ENCODE measurements at places on chromosomes 6 and 20. TPM values are rescaled to one million over a fixed set of nuclear protein-coding genes. Genes with fewer than 3 reads are reported as not detected.

CST1 gene
- total RNA-seq: not detected

BPIFB1 gene
- total RNA-seq: not detected

FKBP1C gene
- total RNA-seq: 0.77 TPM

LHFPL5 gene
- not detected for total RNA-seq

SYNDIG1 gene
- 11.0 TPM for total RNA-seq

PTK6 gene
- not detected for total RNA-seq

PHACTR1 gene
- 124 TPM for total RNA-seq

C6orf163 gene
- total RNA-seq: 1.7 TPM

TMEM170B gene
- 5.4 TPM for total RNA-seq

SOX18 gene
- total RNA-seq: 36.8 TPM

VNN1 gene
- total RNA-seq: 1.9 TPM

SLC2A4RG gene
- 104 TPM for total RNA-seq

COL10A1 gene
- total RNA-seq: not detected

GLP1R gene
- total RNA-seq: 11.6 TPM

EYA2 gene
- total RNA-seq: 1.4 TPM

CRIP3 gene
- 6.6 TPM for total RNA-seq

MICA gene
- total RNA-seq: 10.3 TPM

RCAN2 gene
- 254 TPM for total RNA-seq

DZANK1 gene
- total RNA-seq: 0.50 TPM

TMEM74B gene
- 4.1 TPM for total RNA-seq

MUCL3 gene
- total RNA-seq: not detected

CCN6 gene
- not detected for total RNA-seq

OPRM1 gene
- total RNA-seq: not detected

CLDN20 gene
- total RNA-seq: not detected

XKR7 gene
- not detected for total RNA-seq

KHDRBS2 gene
- total RNA-seq: not detected

APOBEC2 gene
- 237 TPM for total RNA-seq

TGM2 gene
- 473 TPM for total RNA-seq

RIN2 gene
- 64.0 TPM for total RNA-seq

CTCFL gene
- not detected for total RNA-seq

SH3BGRL2 gene
- 9.0 TPM for total RNA-seq

JARID2 gene
- total RNA-seq: 10.2 TPM

REV3L gene
- 12.8 TPM for total RNA-seq

VARS1 gene
- total RNA-seq: 22.5 TPM

MACROD2 gene
- 3.5 TPM for total RNA-seq

KCNB1 gene
- 1.9 TPM for total RNA-seq

PTP4A1 gene
- total RNA-seq: 39.1 TPM

LINC00237 gene
- total RNA-seq: not detected

SMLR1 gene
- total RNA-seq: not detected

STMN3 gene
- total RNA-seq: 5.5 TPM

FAM83D gene
- 0.20 TPM for total RNA-seq

MYMX gene
- 0.67 TPM for total RNA-seq

EPB41L1 gene
- total RNA-seq: 19.6 TPM

CBLN4 gene
- not detected for total RNA-seq

CCN5 gene
- total RNA-seq: 19.5 TPM

CCDC170 gene
- total RNA-seq: 0.47 TPM

KPNA5 gene
- 7.2 TPM for total RNA-seq

SPATA25 gene
- 1.1 TPM for total RNA-seq

SERINC3 gene
- 89.9 TPM for total RNA-seq

OPRL1 gene
- 0.27 TPM for total RNA-seq

PAX1 gene
- total RNA-seq: not detected
